Body of pancreas (tissue), 4 donors: ENCODE measurements at places on chromosomes 3 and 15.

DNA sequence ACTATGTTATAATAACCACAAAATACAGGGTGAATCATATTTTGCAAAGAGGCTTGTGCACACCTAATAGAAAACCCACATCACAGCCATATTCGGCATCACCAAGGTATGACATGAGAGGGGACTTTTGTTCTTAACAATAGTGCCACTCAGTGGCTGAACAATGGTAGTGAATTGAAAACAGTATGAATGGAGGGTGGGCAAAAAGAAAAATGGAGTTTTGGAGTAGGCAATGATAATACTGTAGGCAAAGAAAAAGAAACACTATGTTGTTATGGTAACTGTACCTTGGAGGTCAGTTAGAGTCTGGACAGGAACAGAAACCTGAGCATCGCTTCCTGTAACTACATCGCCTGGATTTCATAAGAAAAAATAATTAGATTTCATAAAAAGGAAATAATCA lies 348.6 kb downstream of the PLCL2 start:
- peaks cover 20% of the 10 kb centered on the region for H3K4me1 ChIP-seq
- H3K4me3 ChIP-seq: no peak overlapping the region
- H3K27ac ChIP-seq: no peak overlapping the region
- H3K27me3 ChIP-seq: no peaks in the 10 kb centered on the region

- H3K4me1 ChIP-seq: no peaks in the 10 kb centered on the region
- H3K4me3 ChIP-seq: no peak overlapping the region
- no peak for DNase-seq
- no peaks in the 10 kb centered on the region for H3K36me3 ChIP-seq
- no peak overlapping the region for H3K27ac ChIP-seq
Measured at GRCh38 chr3:15519096-15519495, 2.4 kb downstream of the COLQ start.

DNA sequence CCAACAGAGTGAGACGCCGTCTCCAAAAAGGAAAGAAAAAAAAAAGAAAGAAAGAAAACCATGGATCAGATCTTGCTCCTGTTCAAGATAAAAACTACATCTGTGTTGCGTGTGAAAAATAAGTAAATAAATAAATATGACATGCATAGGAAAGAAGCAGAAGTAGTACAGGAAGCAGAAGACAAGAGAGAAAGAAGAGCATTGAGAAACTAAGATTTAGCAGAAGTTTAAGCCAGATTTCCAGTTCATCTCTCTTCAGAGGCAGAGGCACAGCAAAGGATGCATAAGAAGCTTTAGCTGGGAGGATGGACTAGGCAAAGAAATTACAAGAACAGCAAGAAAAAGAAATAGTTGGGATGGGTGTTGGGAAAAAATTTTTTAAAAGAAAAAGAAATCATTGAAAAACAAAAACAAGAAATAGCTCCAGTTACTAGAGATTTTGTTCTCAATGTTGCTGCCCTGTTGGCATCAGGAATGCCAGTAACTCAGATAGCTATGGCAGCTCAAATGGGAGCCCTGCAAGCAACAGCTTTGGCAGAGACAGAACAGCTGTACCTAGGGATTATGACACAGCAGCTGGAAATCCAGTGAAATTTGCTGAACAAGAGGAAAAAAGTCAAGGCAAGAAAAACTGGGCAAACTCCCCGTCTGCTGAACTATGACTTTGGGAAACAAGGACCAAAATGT lies 17.3 kb downstream of the AP3S2 start:
- H3K4me3 ChIP-seq: no peak overlapping the region
- no peaks in the 10 kb centered on the region for H3K27me3 ChIP-seq
- no peaks in the 10 kb centered on the region for H3K36me3 ChIP-seq
- H3K4me1 ChIP-seq: peaks cover 30% of the 10 kb centered on the region
- no peak overlapping the region for H3K27ac ChIP-seq

DNA sequence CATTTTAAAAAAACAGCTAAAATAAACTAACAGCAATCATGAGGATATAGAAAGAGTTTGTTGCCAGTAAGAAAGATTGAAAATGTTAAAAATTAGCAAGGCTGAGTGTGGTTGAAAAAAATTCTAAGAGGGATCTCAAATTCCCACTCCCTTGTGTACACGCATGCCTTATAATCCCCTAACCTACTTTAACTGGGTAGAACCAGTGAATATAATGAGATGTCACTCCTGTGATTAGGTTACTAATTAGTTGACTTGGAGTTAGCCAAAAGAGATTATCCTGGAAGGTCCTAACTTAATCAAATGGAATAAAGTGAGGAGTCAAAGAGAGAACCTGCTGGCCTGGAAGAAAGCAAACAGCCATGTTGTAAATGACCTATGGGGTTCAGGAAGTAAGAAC lies 286.0 kb upstream of the TGFBR2 start:
- no peak overlapping the region for H3K27ac ChIP-seq
- H3K4me3 ChIP-seq: no peak overlapping the region
- H3K27me3 ChIP-seq: no peaks in the 10 kb centered on the region
- peaks cover 5% of the 10 kb centered on the region for H3K4me1 ChIP-seq
- no peaks in the 10 kb centered on the region for H3K36me3 ChIP-seq

DNA sequence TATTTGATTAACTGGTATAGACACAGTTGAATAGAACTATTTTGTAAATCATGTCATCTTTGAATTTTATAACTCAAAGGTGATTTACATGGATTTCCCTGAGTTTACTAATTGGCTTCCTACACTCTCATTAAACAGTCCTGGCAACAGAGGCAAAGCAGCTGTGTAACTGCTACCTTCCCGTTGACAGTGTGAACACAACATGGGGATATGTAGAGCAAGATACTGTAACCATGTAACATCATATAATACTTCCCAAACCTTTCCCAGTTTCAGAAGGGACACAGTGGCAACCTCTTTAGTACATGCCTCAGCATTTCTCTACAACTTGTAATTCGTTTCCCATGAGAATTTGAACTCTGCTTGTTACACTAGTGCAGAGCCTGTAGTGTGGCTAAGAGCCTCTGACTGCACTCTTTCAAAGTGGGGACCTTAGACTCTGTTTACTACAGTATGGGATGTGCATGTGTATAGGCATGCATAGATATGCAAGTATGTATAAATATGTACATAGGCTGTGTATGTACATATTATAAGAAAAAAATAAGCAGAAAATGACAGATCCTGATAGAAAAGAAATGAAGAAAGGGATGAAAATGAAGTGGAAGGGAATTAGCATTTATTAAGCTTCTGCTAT lies 299.3 kb downstream of the SLC9A9 start:
- H3K36me3 ChIP-seq: no peaks in the 10 kb centered on the region
- DNase-seq: no peak
- no peaks in the 10 kb centered on the region for H3K4me1 ChIP-seq
- no peaks in the 10 kb centered on the region for H3K27me3 ChIP-seq
- H3K27ac ChIP-seq: no peak overlapping the region

- no peaks in the 10 kb centered on the region for H3K27me3 ChIP-seq
- no peaks in the 10 kb centered on the region for H3K4me1 ChIP-seq
- no peak overlapping the region for H3K4me3 ChIP-seq
- no peaks in the 10 kb centered on the region for H3K36me3 ChIP-seq
Measured at GRCh38 chr3:136070953-136071949, 105.7 kb downstream of the PPP2R3A start.

GRCh38 chr3:44883999-44884431 lies 9.6 kb downstream of the TGM4 start:
- H3K36me3 ChIP-seq: no peaks in the 10 kb centered on the region
- H3K27me3 ChIP-seq: no peaks in the 10 kb centered on the region
- no peak overlapping the region for H3K27ac ChIP-seq
- no peaks in the 10 kb centered on the region for H3K4me1 ChIP-seq

GRCh38 chr3:13136426-13136825 lies 63.2 kb upstream of the IQSEC1 start:
- no peak overlapping the region for H3K27ac ChIP-seq
- no peaks in the 10 kb centered on the region for H3K27me3 ChIP-seq
- DNase-seq: peak; percentile 1
- no peaks in the 10 kb centered on the region for H3K4me1 ChIP-seq
- H3K4me3 ChIP-seq: no peak overlapping the region
- H3K36me3 ChIP-seq: no peaks in the 10 kb centered on the region

GRCh38 chr3:81726132-81726531 lies 35.3 kb downstream of the GBE1 start:
- H3K27me3 ChIP-seq: no peaks in the 10 kb centered on the region
- no peak for DNase-seq
- H3K4me3 ChIP-seq: no peak overlapping the region
- H3K27ac ChIP-seq: no peak overlapping the region
- no peaks in the 10 kb centered on the region for H3K36me3 ChIP-seq
- H3K4me1 ChIP-seq: peaks cover 24% of the 10 kb centered on the region
